ENCODE measurements at places on chromosomes 6 and 20.

GRCh38 chr6:24489881-24490280 is 503 bp upstream of the GPLD1 start:
- DNase-seq: no peak

DNA sequence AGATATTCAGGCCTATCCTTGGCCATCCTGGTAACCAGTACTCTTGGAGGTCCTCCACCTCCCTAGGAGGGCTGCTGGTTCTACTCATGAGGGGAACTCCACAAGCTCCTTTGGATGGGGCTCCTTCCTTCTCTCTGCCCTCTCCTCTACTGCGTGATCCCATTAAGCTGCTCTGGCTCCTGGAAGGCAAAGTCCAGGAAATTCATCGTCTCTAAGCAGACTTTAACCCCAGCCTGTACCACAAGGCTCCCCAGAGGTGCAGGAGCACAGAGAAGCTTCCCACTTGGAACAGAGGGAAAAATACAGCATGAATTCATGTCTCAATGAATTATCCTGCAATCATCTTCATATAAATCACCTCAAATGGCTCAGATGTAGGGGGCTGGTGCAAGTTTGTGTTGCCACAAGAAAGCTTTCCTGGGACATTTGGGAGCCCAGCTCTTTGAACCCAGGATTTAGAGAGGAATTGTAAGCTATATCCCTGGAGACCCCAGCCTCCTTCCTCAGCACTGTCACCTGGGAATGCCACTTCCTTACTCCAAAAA is 355.4 kb downstream of the CDC5L start:
- no peak for DNase-seq

DNA sequence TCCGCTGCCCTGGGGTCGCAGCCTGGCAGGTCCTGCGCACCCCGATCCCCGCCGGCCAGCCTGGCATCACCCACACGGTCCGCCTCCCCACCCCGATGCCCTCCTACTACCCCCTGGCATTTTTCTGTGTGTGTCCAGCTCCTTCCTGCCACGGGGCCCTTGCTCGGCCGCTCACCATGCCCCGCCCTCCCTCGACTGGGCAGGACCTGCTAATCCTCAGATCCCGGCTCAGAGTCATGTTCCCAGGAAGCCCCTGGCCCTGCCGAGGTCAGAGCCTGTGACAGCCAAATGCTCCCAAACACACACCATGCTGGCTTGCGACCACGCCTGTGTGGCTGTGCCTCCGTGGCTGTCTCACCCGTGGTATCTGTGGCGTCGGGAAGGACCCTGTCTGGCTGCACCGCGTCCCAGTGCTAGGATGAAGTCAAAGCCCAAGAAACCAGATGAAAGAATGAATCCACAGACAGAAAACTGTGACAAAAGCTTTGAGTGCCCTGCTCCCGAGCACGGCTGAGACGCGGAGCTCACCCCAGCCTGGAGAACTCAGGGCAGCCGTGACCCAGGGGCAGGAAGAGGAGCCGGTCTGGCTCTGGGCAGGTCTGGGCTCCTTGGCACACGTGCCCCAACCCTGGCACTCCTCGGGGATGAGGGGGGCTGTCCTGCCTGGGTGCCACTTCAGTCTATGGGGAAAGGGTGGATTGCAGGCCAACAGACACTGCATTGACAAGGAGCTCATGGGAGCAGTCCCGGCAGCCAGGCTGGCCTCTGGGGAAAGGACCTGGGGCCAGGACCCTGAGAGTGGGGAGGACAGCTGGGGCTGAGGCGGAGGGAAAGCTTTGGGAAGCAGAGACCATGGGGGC is 20.8 kb upstream of the SLCO4A1 start:
- no peak for DNase-seq

GRCh38 chr6:44575644-44576043 is 188.1 kb downstream of the CDC5L start:
- DNase-seq: no peak

DNA sequence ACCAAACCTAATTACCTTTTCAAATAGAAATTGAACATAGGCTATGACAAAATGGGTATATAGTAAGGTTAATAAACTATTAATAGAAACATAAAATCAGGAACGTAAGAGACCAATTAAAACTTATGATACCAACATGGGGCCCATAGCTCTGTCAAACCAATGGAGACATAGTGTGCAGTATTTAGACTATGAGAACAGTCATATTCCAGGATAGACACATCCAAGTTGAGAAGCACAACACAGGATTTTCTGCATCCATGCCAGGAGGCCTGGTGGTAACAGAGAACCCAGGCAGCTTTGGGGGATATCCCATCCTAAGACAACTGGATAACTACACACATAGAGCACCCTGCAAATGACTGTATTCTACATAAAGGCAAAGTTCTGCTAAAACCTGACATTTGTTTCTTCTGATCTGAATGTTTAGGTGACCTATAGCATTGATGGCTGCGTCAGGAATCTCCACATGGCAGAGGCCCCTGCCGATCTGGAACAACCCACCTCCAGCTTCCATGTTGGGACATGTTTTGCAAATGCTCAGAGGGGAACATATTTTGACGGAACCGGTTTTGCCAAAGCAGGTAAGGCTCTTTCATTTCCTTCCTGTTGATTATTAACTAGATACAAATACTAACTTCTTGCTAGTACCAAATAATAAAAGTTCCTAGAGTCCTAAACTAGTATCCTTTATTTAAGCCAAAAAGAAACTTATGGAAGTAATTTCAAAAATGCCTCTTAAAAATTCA is 202.7 kb downstream of the ARHGAP18 start:
- no peak for DNase-seq

DNA sequence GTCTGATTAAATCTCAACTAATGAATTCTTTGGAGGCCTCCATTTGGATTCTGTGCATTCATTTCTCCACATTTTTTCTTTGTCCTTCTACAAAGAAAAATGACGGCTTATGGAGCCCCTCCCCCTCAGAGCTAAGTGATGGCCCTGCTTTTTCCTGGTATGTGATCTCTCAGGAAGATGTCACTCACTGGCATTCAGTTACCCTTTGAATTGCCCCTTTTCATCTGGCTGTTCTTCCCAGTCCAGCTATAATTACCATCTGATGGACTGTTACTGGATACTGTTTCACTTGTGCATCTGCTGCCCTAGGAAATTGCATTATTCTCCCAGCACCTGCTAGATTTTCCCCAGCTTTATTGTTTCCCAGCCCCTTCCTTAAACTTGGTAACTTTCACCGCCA is 151.9 kb downstream of the CFAP61 start:
- no peak for DNase-seq

GRCh38 chr6:138278326-138278725 is 60.0 kb upstream of the PBOV1 start:
- peak; percentile 33 for DNase-seq

GRCh38 chr6:24908650-24909035 is 27.1 kb downstream of the RIPOR2 start:
- no peak for DNase-seq

- DNase-seq: no peak
Measured at GRCh38 chr20:45579184-45579583, at the start of gene WFDC8. WFDC8 (minus strand) TSS chr20:45579284; CDS start chr20:45579247, 37 bp downstream.

DNA sequence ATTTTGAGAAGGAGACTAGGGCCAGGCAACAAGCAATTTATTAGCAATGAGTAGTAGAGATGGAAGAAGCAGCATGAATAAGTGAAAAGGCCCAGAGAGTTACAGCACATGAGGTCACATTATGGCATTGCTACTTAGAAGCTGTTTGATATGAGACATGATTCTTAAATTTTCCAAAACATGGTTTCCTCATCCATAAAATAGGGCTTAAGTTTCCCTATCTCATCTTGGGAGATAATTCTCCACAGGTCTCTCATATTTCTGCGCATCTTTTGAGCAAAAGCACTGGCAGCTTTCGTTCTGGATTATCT is 656.1 kb downstream of the EPHA7 start:
- DNase-seq: no peak

DNA sequence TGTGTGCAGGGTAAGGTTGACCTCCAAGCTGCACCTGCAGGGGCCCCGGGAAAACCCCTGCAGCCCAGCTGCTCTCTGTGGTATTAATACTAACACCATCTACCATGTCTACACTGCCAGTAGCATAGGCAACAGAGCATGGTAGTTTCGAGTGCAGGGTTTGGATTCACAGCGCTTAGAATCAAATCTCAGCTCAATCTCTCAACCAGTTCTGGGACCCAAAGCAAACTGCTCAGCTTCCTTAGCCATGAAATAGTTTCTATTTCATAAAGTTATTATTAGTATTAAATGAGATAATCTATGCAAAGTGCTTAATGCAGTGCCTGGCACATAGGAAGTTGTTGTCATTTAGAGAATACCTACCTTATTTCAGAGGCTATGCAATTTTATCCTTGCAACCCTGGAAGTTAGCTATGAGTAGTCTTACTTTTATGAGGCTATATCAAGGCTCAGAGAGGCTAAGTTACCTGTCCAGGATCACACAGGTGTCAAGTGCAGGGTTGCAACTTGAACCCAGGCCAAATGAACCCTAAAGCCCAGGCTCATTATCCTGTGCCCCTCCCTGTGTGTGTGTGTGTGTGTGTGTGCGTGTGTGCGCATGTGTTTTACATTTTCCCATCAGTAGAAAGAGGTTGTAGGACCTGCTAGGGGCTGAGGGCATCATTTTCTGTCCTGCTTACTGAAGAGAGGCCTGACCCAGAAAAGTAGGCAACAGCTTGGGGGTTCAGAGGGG is 27.6 kb upstream of the MRPS18A start:
- no peak for DNase-seq

DNA sequence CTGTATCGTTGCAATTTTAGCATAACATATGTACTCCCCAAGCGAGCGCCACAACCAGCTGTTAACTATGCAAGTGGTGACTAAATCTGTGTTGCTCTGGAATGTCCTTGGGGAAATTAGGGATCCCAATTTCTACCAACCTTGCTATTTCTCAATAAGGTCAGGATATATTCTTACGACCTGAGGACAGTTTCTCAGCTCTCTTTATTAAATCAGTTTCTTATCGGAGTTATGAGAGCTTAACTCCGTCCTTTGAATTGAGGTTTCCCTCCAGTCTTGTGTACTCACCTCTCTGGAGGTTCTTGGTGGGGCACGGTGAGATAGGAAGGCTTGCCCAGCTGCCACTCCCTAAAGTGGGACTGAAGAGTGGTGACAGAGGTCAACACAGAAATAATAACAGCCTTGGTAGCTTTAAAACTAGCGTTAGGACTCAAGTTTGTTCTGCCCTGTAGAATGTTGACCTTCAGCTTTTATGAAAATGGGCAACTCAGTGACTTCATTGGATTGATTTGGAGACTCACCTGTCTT is 694 bp downstream of the MRPS18B start:
- DNase-seq: no peak

GRCh38 chr6:118843685-118844390 is 50.1 kb upstream of the ASF1A start:
- DNase-seq: no peak

GRCh38 chr6:127972815-127973214 is 72.0 kb upstream of the THEMIS start:
- no peak for DNase-seq

- no peak for DNase-seq
Measured at GRCh38 chr6:121201105-121201504, 133.2 kb downstream of the TBC1D32 start.

DNA sequence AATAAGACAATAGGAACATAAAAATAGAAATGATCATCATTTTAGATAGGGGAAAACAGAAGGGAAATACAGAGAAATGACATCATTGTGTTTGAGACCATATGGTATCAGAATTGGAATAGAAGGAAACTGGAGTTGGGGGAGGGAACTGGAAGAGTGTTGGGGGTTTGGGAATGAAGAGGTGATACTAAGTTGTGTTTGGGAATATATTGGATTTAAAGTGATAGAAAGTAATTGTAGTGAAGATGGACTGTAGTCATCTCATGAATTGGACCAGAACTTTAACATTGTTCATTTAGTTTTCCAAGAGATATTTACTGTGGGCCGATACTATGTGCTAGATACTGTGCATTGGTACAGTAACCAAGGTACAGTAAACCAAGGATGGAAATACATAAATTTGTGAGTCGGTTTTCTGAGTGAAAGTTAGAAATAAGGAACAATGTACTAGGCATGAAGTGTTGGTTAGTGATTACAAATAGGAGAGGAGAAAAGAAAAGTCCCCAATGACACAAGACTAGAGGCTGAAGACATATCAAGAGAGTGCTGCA is 32.3 kb downstream of the KCNQ5 start:
- no peak for DNase-seq

- DNase-seq: no peak
Measured at GRCh38 chr6:42929821-42930360, 611 bp downstream of the CNPY3 start.

DNA sequence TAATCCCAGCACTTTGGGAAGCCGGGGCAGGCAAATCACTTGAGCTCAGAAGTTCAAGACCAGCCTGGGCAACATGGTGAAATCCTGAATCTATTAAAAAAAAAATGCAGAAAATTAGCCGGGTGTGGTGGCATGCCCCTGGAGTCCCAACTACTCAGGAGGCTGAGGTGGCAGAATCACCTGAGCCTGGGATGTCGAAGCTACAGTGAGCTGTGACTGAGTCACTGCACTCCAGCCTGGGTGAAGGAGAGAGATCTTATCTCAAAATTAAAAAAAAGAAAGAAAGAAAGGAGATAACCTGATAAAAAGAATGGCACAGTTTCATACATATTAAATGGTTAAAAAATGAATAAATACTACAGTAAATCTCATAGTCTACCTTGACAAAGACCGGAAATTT is 123.6 kb upstream of the TNFAIP3 start:
- DNase-seq: no peak

- DNase-seq: peak; percentile 33
Measured at GRCh38 chr20:32823078-32823477, 3.3 kb downstream of the MAPRE1 start.

- DNase-seq: no peak
Measured at GRCh38 chr20:9311132-9311531, 203.3 kb upstream of the LAMP5 start.

DNA sequence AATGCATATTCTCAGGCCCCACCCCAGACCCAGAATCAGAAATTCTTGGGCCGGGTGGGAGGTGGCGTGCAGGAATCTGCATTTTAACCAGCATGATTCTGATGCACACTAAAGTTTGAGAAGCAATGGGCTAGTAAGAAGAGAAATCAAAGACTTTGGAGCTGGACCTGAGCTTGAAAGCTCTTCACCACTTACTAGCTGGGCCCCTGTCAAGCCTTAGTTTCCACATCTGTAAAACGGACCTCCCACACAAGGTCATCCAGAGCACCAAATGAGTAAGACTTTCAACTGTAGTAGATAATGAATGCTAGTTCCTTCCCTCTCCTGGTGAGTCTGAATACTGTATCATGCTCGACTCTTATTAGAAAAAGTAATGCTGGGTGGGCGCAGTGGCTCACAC is 87.0 kb downstream of the TBC1D7 start:
- DNase-seq: no peak
